ENCODE measurements at places on chromosomes 6 and 20.

GRCh38 chr6:119173249-119174084 lies 95.0 kb upstream of the FAM184A start:
- no peak for DNase-seq

GRCh38 chr6:108277295-108277694 lies 16.5 kb upstream of the SNX3 start:
- DNase-seq: no peak

DNA sequence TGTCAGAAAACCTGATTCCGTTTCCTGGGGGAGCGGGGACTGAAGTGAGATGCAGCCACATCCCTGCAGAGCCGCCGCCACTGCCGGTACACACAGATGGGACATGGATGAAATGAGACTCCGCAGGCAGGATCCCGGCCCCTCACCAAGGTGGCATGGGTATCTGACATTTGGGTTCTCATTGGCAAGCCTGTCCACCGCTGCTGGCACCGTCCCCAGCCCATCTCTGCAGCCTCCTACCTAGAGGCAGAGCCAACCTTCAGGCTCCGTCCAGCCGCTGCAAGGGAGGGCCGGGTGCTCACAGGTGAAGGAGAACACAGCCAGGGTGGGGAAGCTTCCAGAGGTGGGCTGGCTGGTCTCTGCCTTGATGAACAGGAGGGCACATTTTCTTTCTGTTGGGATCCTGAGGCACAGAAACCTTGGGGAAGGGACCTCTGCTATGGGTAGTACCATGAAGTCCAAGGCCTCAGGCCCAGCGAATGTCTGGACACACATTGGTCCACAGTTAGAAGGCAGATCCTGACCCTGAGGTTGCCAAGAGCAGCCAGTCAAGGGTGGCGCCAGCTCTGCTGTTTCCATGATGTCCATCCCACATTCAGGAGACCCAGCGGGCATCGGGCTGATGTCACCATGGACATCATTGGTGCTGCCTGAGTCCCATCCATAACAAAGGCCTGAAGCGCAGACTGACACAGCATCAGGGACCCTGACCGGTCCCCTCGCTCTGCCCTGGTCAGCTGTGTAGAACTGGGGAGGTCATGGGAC lies 177.4 kb downstream of the TAF4 start:
- DNase-seq: no peak

DNA sequence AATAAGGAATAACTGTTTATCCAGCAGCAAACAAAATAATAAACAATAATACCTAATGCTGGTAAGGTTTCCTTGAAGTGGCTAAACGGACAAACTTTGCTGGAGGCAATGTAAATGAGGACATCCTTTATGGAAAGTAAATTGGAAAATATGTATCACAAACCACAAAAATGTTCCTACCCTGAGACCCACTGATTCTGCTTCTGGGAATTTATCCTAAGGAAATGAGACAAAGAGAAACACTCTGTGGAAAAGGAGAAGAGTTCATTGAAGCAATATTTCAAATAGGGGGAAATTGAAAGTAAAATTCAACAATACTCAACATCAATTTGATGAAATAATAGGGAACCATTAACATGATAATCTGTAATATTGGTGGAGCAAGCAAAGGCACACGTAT lies 37.9 kb downstream of the MAFB start:
- DNase-seq: no peak

DNA sequence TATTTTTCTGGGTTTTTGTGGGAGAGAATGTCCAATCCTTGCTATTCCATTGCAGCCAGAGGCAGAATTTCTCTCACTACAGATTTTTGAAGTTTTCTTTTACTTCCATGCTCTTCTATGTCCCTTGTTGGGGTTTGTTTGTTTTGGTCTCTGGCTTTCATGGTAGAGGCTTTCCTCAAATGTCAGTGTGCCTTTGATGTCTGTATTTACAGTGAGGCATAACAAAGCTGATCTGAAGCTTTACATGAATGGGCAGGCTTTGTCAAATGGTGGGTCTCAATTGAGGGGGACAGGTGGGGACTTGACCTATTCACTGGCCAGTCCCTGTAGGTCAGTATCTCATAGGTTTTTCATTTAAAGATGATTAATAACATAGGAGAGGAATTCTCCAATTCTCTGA lies 8.6 kb upstream of the CARMIL1 start:
- DNase-seq: no peak

DNA sequence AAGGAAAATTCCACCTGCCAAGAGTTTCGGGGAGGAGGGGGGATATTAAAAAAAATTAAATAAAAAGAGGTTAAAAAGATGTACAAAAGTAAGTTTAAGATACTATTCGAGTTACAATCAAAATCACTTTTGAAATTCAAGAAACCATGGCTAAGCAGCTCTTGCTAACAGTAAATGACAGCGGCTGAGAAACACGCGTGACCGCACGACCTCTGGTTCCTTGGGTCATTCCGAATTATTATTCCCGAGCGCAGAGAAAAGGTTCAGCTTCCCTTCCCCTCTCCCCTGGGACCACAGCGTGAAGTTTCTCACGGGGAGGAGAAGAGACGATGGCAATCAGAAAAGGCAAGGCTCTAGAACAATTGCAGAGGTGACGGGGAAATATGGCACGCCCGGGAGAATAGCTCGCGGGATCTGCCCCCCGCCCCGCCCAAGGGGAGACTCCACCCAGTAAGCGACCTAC lies 496 bp downstream of the TMEM242 start:
- no peak for DNase-seq

- DNase-seq: no peak
These were observed 222.8 kb downstream of the KIF16B start for GRCh38 chr20:16350465-16350864.

DNA sequence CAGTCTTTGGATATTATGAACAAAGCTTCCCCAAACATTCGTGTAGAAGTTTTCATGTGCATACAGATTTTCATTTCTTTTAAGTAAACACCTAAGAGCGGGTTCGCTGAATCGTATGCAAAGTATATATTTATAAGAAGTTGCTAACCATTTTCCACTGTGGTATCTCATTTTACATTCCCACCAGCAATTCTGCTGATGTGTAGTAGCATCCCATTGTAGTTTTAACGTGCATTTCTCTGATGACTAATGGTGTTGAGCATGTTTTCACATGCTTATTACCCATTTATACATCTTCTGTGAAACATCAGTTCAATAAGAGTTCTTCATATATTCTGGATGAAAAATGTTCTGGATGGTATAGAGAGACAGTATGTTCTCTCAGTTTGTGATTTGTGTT lies 97.4 kb downstream of the IYD start:
- no peak for DNase-seq

DNA sequence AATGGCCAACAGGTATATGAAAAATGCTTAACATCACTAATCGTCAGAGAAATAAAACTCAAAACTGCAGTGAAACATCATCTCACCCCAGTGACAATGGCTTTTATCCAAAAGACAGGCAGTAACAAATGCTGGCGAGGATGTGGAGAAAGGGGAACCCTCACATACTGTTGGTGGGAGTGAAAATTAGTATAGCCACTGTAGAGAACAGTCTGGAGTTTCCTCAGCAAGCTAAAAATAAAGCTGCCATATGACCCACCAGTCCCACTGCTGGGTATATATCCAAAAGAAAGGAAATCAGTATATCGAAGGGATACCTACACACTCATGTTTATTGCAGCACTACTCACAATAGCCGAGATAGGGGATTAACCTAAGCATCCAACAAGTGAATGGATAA lies 23.4 kb upstream of the INSM1 start:
- no peak for DNase-seq

DNA sequence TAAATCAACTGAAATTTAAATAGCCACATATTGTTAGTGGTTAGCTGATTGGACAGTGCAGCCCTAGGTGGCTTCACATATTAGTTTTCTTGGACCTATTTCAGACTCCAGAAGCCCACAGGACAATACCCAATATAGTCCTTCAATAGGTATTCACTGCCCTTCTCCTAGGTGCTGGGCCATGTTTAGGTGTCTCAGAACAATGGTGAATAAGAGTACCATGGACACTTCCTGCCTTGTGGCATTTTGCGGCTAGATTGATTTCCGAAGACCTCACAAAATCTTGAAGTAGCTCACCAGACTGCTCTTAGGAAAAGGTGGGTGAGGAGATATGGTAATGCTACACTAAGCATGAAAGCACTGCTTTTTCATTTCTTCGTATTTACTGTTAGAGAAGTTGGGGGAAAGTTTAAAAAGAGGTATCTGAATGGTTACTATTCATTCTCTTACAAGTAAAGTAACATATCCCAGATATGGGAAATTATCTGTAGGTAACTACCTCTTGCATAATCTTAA lies 199.3 kb downstream of the GJA10 start:
- no peak for DNase-seq

- DNase-seq: no peak
These were observed 402.2 kb downstream of the GJA1 start for GRCh38 chr6:121837545-121838229.

- DNase-seq: no peak
These were observed 127.4 kb downstream of the C6orf118 start for GRCh38 chr6:165181951-165182414.

- DNase-seq: no peak
These were observed 79.7 kb downstream of the MMS22L start for GRCh38 chr6:97203343-97203742.

DNA sequence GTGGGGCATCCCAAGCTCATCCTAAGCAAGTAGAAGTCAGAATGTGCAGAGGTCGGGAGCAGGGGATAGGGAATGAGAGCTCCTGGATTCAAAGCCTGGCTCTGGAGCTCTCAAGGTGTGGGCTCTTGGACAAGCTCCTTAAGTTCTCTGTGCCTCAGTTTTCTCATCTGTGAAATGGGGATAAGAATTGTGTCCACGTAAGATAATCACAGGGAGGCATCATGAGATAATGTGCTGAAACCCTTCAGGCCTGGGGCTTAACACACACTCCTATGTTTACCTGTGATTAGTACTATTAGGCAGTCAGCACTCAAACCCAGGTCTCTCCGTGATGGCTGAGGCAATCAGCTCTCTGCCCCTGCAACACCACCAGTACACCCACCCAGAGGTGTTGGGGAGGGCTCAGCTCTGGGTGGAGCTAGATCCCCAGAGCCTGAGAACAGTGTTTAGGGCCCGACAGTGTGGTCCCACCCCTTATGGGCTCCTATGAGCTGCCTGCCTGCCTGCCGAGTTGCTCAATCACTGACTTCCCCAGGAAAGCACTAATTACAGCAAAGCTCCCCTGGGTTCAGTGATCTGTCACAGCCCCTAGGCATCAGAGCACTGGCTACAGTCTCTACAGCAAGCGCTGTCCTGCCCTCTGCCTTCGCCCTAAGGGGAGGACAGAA lies 6.3 kb upstream of the SIRPA start:
- DNase-seq: no peak

GRCh38 chr20:59122566-59122919 lies 41.1 kb upstream of the ZNF831 start:
- no peak for DNase-seq

GRCh38 chr6:50681213-50681824 lies 32.0 kb upstream of the TFAP2D start:
- no peak for DNase-seq

DNA sequence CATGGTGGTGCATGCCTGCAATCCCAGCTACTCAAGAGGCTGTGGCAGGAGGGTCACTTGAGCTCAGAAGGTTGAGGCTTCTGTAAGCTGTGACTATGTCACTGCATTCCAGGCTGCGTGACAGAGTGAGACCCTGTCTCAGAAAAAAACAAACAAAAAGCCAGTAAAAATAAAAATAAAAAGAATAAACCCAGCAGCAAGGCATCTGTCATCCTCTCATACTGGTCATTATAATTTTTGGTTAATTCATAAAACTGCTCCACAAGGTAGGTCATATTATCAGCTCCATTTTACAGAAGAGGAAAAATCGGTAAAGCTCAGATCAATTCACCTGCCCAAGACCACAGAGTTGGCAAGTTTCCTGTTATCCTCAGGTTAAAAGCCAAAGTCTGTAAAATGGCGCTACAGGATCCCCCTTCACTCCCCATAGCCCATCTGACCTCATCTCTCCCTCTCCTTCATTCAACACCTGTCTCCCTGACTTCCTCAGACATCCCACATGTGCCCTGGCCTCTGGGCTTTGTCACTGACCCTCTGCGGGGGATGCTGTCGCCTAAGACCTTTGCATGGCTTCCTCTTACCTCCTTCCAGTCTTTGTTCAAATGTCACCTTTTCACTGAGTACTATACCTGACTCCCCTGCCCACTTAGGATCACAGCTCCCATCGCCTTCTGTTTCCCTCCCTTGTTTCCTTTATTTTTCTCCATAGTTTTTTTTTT lies 213.2 kb upstream of the ZNF217 start:
- DNase-seq: no peak

DNA sequence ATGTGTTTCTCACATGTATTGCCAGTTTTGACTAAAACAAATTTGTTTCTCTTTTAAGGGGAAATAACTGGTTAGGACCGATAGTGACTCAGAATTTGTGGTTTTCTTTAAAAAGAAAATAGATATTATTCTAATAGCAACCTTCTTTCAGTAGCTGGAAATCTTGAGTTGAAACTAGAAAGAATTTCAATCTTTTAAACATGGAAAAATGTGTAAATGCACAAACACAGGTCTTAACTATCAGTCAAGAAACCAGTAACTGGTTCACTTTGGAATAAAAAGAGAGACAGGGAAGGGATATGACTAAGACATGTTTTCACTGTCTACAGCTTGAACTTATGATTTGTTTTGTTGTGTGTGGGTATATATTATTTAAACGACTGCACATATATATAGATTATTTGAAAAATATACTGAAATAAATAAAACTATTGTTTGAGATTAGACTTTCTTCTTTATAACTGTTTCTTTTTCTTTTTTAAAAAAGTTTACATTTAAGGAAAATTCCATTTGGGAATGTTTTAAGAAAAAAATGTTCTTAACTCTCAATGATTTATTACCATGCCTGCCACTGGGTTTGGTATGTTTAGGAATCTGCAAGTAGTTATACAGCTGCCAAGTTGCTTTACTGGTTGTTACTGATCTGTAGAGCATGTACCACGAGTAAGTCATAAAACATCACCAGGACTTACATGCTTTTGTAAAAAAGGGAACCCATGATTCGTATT lies 753.3 kb upstream of the MARCKS start:
- DNase-seq: no peak

GRCh38 chr20:50305636-50306477 lies 115.2 kb downstream of the CEBPB start:
- no peak for DNase-seq

- no peak for DNase-seq
These were observed 78.1 kb upstream of the EZR start for GRCh38 chr6:158897236-158897635.

DNA sequence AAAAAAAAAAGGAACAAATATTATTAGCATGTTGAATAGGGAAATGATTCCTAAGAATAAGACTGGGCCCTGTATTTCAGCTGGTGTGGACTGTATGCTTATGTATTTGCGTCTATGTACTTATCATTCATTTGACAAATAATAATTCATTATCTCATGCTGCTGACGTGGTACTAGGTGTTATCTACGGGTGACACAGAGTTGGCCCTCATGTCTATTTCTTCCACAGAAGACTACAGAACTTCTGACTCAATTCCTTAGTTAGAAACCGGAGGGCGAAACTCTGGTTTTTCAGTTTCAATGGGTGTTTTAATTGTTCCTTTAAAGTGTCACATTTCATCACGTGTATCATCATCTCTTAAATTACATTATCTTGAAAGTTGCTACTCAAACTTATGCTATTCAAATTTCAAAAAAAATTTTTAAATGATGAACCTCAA lies 305.9 kb downstream of the CLIC5 start:
- DNase-seq: no peak

Measured in stimulated activated CD8-positive, alpha-beta memory T cell treated with anti-CD3 and anti-CD28 coated beads, Interleukin-7, amount 100 ng/mL, for 1 hour (primary cell).